CD4-positive, alpha-beta T cell treated with Interleukin-15 for 4 hours (primary cell): ENCODE measurements at places on chromosomes 1 and 21.

DNA sequence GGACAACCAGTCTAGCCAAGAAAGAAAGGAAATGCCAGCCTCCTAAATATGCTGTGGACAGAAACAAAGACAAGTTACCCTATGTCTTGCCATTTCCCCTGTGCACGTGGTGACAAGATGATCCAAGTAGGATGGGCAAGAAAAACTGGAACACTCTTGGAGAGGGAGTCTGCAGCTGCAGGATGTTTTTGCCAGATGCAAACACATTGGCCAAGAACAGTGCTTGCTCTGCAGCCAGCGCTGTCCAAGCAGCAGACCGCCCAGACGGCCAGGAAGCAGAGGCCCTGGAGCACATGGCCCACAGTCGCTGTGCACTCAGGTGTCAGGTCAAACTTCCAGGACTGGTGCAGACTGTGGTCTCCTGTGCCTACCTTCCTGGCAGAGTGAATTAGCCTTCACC, 189.3 kb downstream of the SLC35F3 start:
- no peak for DNase-seq

DNA sequence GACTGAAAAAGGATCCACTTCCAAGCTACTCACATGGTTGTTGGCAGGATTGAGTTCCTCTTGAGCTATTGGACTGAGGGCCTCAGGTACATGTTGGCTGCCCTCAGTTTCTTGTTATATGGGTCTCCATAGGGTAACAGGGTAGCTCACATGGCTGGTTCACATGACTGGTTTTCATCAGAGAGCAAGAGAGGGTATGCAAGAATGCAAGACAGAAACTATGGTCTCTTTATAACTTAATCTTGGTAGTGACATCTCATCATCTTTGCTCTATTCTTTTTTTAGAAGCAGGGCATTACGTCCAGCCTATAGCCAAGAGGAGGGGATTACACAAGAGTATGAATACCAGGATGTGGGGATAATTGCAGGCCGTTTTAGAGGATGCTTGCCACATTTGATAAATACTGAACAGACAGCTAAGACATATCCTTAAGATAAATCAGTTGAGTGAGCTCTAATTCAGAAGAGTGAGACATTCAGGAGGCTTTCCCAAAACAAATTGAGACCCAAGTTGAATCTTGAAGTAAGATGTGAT, 100.2 kb downstream of the HMCN1 start:
- no peak for DNase-seq

DNA sequence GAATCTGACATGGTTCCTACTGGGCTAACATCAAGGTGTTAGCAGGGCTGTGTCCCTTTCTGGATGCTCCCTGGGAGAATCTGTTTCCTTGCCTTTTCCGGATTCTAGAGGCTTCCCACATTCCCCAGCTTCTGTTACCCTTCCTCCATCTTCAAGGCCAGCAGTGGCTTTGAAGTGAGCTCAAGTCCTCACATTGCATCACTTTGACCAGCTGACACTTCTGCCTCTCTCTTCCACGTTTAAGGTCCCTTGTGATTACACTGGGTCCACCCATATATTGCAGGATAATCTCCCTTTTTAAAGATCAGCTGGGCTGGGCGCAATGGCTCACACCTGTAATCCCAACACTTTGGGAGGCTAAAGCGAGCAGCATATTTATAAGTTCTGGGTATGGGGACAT, 33.1 kb downstream of the CNST start:
- no peak for DNase-seq

DNA sequence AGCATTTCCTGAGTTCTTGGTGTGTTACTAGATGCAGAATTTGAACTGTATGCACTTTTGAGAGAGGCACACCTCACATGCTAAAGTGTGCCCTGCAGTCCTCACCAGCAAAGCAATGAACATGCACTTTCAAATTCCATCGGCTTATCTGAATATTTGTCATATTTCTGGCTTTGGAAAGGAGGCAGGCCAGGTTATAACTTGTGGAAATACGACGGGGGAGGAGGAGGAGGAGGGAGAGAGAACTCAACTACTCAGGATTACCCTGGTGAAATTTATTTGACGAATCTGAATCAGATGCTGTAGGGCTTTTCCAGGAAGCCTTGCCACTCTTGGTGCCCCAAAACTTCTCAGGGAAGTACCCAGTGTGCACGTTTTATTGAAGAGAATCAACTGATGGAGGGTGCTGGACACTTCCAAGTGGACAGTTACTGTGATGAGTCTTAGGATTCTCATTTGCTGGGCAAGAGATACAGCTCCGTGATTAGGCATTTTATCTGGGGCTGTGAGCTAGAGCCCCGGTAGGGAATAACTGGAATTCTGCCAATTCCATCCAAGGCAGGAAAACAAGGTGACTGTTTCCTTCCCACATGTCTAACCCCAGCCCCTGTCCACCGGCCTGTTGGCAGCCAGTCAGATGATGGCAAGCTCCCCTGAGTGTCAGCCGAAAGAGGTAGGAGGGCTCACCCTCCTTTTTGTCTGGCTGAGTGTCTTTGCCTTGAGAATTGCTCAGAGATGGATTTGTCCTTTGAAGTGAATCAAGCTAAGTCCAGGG, 3.8 kb downstream of the PDPN start:
- DNase-seq: no peak

GRCh38 chr1:184215274-184215925, 163.9 kb downstream of the TSEN15 start:
- DNase-seq: no peak

- no peak for DNase-seq
Observed at GRCh38 chr1:235068158-235069121, 60.2 kb downstream of the TOMM20 start.

- peak; percentile 51 for DNase-seq
Observed at GRCh38 chr1:232627645-232628334, 2.1 kb downstream of the SIPA1L2 start.

- DNase-seq: no peak
Observed at GRCh38 chr1:180542838-180543145, 16.0 kb upstream of the OVAAL start.

DNA sequence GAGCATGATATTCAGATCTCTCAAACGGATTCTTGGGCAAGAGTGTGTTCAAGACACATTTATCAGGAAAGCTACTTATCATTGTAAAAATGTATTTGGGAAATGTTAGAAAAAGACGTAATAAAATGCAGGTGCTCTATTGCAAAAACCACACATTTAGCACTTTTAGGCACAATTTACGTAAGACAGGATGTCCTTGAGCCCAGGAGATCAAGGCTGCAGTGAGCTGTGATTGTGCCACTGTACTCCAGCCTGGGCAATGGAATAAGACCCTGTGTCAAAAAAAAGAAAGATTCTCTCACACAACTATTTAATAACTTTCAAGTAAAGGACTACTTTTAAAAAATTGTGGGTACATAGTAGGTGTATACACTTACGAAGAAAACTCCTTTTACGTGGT, 18.4 kb downstream of the SLC25A33 start:
- DNase-seq: no peak

DNA sequence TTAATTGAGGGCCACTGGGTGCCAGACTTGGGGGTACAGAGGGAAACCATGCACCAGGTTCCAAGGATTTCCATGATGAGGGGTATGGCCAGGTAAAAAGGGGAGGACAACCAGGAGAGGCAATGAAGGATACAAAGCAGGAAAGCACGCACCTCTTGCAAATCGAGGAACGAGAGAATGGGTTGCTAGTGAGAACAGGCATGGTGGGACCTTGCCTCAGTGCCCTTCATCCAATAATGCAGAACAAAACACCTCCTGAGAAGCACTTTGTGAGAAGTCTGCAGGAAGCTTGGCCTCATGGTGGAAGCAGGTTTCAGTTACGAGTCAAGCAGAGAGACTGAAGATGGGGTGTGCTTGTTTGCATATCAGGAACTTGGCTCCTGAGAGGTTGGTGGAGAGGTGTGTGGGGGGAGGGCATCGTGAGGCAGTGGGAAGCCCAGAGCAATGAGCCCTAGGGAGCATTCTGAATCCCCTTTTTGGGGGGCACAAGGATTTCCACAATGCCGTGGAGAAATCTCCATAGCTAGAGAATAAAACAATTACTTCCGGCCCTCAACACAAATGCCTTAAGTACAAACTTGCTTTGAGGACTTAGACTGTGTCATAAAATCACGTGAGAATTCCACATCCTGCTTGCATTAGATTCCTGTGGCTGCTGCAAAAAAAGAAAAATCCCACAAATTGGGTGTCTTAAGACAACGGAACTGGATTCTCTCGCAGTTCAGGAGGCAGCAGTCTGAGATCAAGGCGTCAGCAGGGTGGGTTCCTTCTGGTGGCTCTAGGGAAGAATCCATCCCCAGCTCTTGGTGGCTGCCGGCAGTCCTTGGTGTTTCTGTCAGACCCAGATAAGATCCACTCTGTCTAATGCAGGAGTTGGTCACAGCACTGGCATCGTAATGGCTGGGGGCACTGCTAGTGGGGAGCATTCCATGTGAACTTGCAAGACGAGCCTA, 54.9 kb upstream of the BACE2 start:
- DNase-seq: no peak

GRCh38 chr1:179081687-179082332, at the start of gene TOR3A:
Gene TOR3A, plus strand, starts transcription at chr1:179082070. Its CDS starts 59 bp downstream, at chr1:179082129.
- DNase-seq: peak; percentile 81

DNA sequence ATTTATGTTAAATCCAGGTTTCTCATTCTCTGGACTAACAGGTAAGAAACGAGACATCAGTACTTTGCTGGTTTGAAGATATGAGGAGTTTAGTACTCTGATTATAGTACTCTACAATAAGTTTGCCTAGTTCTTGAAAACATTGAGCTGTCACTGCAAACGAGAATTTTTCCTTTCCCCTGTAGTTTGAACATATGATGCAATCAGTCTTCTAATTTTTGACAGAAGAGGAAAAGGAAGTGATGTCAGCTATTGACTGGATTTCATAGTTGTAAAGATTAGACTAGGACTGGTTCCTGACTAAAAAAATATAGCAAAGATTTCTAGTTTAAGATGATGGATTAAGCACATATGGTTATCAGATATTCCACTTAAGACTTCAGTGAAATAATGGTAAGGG, 461.9 kb downstream of the LRRIQ3 start:
- no peak for DNase-seq

DNA sequence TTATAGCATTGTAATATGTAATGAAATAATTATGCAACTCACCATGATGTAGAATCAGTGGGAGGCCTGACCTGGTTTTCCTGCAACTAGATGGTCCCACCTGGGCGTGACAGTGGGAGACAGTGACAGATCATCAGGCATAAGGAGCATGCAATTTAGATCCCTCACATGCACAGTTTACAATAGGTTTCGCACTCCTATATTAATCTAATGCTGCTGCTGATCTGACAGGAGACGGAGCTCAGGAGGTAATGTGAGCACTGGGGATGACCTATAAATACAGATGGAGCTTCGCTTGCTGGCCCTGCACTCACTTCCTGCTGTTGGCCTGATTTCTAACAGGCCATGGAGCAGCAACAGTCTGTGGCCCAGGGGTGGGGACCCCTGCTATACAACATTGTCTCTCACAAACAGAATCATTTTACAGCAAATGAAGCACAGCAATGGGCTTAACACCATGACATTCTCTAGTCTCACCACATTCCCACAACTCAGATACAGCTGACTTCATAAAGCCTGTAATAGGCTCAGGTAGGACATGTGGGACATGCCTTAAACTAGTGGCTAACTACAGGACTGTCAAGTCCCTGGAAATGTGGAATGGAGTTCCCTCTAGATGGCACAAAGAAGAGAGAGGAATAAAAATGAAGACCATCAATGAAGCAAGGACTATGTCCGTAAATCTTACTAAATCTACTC, 40.7 kb upstream of the SLC5A9 start:
- no peak for DNase-seq

DNA sequence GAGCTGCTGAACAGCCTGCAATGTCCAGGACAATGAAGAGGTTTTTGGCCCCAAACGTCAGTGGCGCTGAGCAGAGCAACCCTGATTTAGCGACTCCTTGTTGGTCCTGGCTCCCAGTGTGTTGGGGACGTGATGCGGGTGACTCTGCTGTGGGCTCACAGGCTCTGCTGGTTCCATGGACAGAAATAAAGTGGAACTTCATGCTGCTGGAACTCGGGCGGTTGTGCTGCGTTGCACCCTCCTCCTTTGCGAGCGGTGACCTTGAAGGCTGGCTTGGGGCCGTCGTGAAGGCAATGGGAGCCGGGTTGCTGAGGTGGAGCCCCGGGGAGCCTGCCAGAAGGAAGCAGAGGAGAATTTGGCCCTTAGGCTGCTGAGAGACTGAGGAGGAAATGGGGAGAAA, 122.6 kb upstream of the C1orf174 start:
- no peak for DNase-seq

GRCh38 chr1:182629499-182630096, 25.4 kb upstream of the RGS16 start:
- peak; percentile 69 for DNase-seq

DNA sequence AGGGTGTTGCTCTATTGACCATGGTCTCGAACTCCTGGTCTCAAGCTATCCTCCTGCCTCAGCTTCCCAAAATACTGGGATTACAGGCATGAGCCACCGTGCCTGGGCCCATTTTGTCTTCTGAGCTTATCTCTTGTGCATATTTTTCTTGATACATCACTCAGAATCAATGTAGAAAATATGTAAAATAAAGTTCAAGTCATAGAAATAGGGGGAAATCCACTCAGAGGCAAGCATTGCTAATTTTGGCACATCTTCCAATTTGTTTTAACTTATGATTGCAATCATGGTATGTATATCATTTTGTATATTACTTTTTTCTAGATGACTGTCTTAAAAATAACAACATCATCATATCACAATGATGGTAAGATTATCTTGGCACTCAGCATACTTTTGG, 21.6 kb downstream of the RIT1 start:
- no peak for DNase-seq

GRCh38 chr1:9892563-9893528, 17.2 kb downstream of the CTNNBIP1 start:
- no peak for DNase-seq

DNA sequence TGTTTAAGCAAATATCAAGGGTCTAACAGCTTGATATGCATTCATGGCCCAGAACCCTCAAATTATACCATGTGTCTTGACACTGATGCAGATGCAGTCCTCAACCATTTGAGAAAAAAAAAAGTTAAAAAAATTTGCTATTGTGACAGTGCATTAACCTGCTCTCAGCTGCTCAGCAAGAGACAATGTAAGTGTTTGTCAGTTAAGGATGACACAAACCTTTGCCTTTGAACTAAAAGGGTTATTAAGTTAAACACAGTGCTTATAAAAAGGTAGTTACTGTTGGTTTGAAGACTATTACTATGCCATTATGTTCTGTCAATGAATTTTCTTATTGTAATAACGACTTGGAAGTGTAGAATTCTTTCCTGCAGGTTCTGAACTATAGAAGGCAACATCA, 655.6 kb upstream of the NEGR1 start:
- no peak for DNase-seq

- DNase-seq: no peak
Observed at GRCh38 chr1:246142320-246142893, 364.7 kb downstream of the SMYD3 start.

- DNase-seq: no peak
Observed at GRCh38 chr1:86905875-86906274, 8.1 kb downstream of the SELENOF start.
